ENCODE measurements at places on chromosomes 4 and X.

GRCh38 chrX:111444881-111445280 is 32.9 kb upstream of the DCX start:
- DNase-seq = no peak

- no peak for DNase-seq
Observed at GRCh38 chr4:136939781-136940180, 592.5 kb downstream of the PCDH18 start.

- DNase-seq = no peak
Observed at GRCh38 chrX:40922307-40922706, 162.9 kb upstream of the USP9X start.

DNA sequence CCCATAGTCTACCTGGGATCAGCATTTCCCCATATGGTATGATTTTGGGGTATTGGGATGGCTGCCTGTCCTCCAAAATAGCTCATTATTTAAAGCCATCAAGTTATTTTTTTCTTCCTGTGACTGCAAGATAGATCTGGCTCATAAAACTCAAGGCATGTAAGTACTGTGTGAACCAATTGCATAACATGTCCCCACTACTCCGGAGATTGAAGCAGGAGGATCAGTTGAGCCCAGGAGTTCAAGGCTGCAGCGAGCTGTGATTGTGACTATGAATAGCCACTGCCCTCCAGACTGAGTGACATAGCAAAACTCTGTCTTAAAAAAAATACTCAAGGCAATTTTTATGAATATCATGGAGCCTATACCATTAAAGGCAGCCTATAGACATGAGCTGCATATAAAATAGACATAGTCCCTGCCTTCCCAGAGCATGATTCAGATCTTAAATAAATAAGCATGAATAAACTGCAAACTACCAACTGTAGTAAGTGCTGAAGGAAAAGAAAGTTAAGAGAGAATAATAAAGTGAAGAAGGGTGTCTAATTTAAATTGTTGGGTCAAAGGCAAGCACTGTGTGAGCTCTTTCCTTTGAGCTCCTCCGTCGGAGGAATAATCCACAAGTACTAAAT is 16.9 kb upstream of the MMAA start:
- no peak for DNase-seq

- DNase-seq = peak; percentile 39
Observed at GRCh38 chrX:49884290-49884862, 5.1 kb downstream of the USP27X start.

- DNase-seq = no peak
Observed at GRCh38 chr4:128980816-128981326, 112.5 kb downstream of the SCLT1 start.

- DNase-seq = no peak
Observed at GRCh38 chr4:11436084-11436483, 7.4 kb upstream of the HS3ST1 start.

GRCh38 chr4:144782345-144782744 is 136.4 kb downstream of the HHIP start:
- DNase-seq = no peak

DNA sequence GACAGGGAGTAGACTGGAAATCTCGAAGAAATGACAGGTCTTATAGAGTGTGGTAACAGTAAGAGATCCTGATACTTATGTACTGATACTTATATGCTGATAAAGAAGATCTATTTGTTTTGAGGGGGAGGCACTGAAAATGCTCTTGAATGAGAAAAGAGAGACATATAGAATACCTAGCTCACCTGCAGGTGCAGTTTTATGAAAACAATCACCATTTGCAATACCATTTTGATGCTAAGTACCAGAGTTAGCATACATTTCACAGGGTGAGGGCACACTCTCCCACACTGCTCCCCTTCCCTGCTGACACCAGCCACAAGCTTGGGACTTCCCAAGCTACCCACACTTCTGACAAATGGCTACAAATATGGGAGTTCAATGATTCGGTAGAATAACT is 1490.1 kb upstream of the IGFBP7 start:
- no peak for DNase-seq

Measured in activated B cell treated with CpG ODN at 0.5 μM for 24 hours (primary cell).